ENCODE measurements at places on chromosomes 3 and 15. TPM values are rescaled to one million over a fixed set of nuclear protein-coding genes. Genes with fewer than 3 reads are reported as not detected.

Gene FAM81A
- 13.4 TPM for total RNA-seq

Gene ATP2B2
- 0.11 TPM for total RNA-seq

Gene DAPK2
- total RNA-seq, result 4.2 TPM

Gene SPSB4
- 0.14 TPM for total RNA-seq

Gene GOLGA6L7
- not detected for total RNA-seq

Gene KNG1
- not detected for total RNA-seq

Gene PLS1
- total RNA-seq, result 12.0 TPM

Gene RAB27A
- total RNA-seq, result 11.3 TPM

Gene FNDC3B
- total RNA-seq, result 36.6 TPM

Gene C3orf80
- 1.8 TPM for total RNA-seq
